HT-29 (cell line): ENCODE measurements at places on chromosomes 5 and 9. TPM values are rescaled to one million over a fixed set of nuclear protein-coding genes. Genes with fewer than 3 reads are reported as not detected.

The OTULIN gene
- 20.4 and 21.0 TPM in 2 replicates for total RNA-seq

The ZDHHC11 gene
- 23.2 and 43.4 TPM in 2 replicates for total RNA-seq

The SLC6A19 gene
- not detected in 2 replicates for total RNA-seq

The CCDC180 gene
- 0.13 TPM in 1 of 2 replicates, not detected in the other for total RNA-seq

The TPM2 gene
- 61.0 and 69.8 TPM in 2 replicates for total RNA-seq

The GFPT2 gene
- total RNA-seq: 0.10 TPM in 1 of 2 replicates, not detected in the other

The CER1 gene
- total RNA-seq: not detected in 2 replicates

The GABRG2 gene
- total RNA-seq: not detected in 2 replicates

The SHC3 gene
- 0.18 and 0.23 TPM in 2 replicates for total RNA-seq

The SLC45A2 gene
- not detected in 2 replicates for total RNA-seq

The LCN9 gene
- total RNA-seq: not detected in 2 replicates

The SVEP1 gene
- not detected in 2 replicates for total RNA-seq

The TPPP gene
- 20.7 and 21.7 TPM in 2 replicates for total RNA-seq

The EQTN gene
- 0.18 TPM in 1 of 2 replicates, not detected in the other for total RNA-seq

The CCNO gene
- total RNA-seq: 12.4 and 13.0 TPM in 2 replicates

The NAA35 gene
- total RNA-seq: 16.6 and 18.7 TPM in 2 replicates

The PARP8 gene
- total RNA-seq: 5.3 and 8.1 TPM in 2 replicates

The GM2A gene
- total RNA-seq: 13.0 and 14.7 TPM in 2 replicates

The MYMK gene
- not detected in 2 replicates for total RNA-seq

The IL5 gene
- not detected in 2 replicates for total RNA-seq

The TMEM174 gene
- total RNA-seq: not detected in 2 replicates

The NTNG2 gene
- total RNA-seq: not detected in 2 replicates

The MARVELD2 gene
- 21.8 and 26.7 TPM in 2 replicates for total RNA-seq

The FABP6 gene
- 2.2 and 2.9 TPM in 2 replicates for total RNA-seq

The UGT3A1 gene
- not detected in 2 replicates for total RNA-seq

The CHSY3 gene
- total RNA-seq: not detected in 2 replicates

The CDKN2B-AS1 gene
- 6.7 and 6.9 TPM in 2 replicates for total RNA-seq

The PCDHB10 gene
- total RNA-seq: 0.05 TPM in 1 of 2 replicates, not detected in the other

The CDH10 gene
- total RNA-seq: not detected in 2 replicates

The NIM1K gene
- not detected in 2 replicates for total RNA-seq

The SPINK6 gene
- total RNA-seq: not detected in 2 replicates

The IFNA2 gene
- total RNA-seq: not detected in 2 replicates
